ENCODE measurements at places on chromosomes 13 and 19.
A peak's percentile ranks its signal among the peaks of the same experiment; 100 is the strongest.

GRCh38 chr13:100694722-100695508 lies 20.3 kb upstream of the TMTC4 start:
- no peak for DNase-seq
- no peak overlapping the region for H3K4me3 ChIP-seq
- peaks cover 4% of the 10 kb centered on the region for H3K27me3 ChIP-seq
- no peak overlapping the region for H3K27ac ChIP-seq

- peaks cover 7% of the 10 kb centered on the region for H3K4me1 ChIP-seq
- H3K4me3 ChIP-seq, result no peak overlapping the region
- peaks cover 4% of the 10 kb centered on the region for H3K27me3 ChIP-seq
Measured at GRCh38 chr13:36418022-36418805, 14.1 kb upstream of the CCNA1 start.

DNA sequence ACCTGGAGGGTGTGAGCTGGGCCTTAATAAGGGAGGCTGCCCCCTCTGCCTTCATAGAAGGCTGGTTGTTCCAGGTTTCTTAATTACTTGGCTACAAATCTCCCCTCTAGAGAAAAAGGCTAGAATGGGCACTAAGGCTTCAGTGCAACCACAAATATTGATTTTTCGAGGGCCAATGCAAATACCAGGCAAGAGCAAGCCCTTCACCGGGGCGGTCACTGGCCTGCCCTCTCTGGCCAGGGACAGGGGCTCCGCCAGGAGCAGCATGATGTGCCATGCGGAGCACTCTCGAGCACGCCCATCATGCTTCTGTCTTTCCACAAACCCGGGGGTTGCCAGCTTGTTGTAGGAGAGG lies 127.8 kb upstream of the SPACA7 start:
- no peaks in the 10 kb centered on the region for H3K27me3 ChIP-seq
- no peak overlapping the region for H3K4me3 ChIP-seq
- no peak overlapping the region for H3K27ac ChIP-seq
- H3K4me1 ChIP-seq, result no peaks in the 10 kb centered on the region
- no peak for DNase-seq

GRCh38 chr13:51861723-51862300 lies at the start of gene CCDC70:
Gene CCDC70, plus strand, starts transcription at chr13:51861969. Its CDS starts 3,443 bp downstream, at chr13:51865412.
- no peak within 1 kb of the TSS for H3K27ac ChIP-seq
- H3K27me3 ChIP-seq, result no peaks in the 10 kb centered on the region
- H3K4me3 ChIP-seq, result no peak within 1 kb of the TSS

- H3K27ac ChIP-seq, result no peak overlapping the region
- no peaks in the 10 kb centered on the region for H3K36me3 ChIP-seq
- DNase-seq, result peak; percentile 22
- peaks cover 9% of the 10 kb centered on the region for H3K27me3 ChIP-seq
- no peak overlapping the region for H3K4me3 ChIP-seq
Measured at GRCh38 chr19:13557756-13558398, 51.6 kb upstream of the CACNA1A start.

DNA sequence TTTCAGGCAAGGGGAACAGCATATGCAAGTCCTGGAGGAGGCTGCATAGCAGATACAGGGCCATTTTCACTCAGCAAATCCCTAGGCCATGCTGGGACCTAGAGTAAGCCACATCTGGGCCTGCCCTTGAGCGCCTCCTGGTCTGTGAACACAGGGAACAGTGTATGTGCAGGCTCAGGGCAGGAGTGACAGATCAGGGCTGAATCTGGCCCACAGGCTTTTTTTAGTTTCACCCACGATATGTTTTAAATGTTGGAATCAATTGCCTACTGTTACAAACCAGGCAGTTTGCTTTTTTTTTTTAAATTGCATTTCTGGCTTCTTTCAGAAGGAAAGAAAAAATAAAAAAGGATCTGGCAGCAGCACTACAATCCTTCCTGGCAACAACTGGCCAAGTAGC lies 1.5 kb upstream of the TMEM145 start:
- H3K27ac ChIP-seq, result no peak overlapping the region
- H3K36me3 ChIP-seq, result no peaks in the 10 kb centered on the region
- H3K27me3 ChIP-seq, result peaks cover 40% of the 10 kb centered on the region
- no peak for DNase-seq
- peaks cover 14% of the 10 kb centered on the region for H3K4me1 ChIP-seq

- H3K4me3 ChIP-seq, result peak overlapping the region; percentile 66
- peaks cover 27% of the 10 kb centered on the region for H3K4me1 ChIP-seq
- DNase-seq, result no peak
- H3K27ac ChIP-seq, result no peak overlapping the region
- H3K36me3 ChIP-seq, result no peaks in the 10 kb centered on the region
Measured at GRCh38 chr19:17391371-17392151, 2.4 kb downstream of the CCDC194 start.

DNA sequence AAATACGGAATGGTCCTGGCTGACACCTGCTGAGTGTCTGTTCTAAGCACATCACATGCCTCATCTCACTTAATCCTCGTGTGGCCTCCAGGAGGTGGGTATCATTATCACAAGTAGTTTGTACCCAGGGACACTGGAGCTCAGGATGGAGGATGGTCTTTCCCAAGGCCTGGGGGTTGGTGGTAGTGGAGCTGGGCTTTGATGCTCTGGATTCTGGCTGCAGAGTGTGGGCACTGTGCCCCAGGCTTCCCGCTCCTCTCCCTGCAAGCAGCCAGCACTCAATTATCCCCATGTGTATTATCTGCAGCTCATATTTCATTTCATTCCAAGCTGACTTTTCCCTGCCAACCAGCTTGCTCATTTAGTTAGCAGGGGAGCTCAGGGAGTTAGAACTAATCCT lies 52.1 kb downstream of the SIAH3 start:
- no peak for DNase-seq
- H3K4me3 ChIP-seq, result no peak overlapping the region
- H3K27ac ChIP-seq, result no peak overlapping the region
- no peaks in the 10 kb centered on the region for H3K4me1 ChIP-seq
- H3K36me3 ChIP-seq, result no peaks in the 10 kb centered on the region

- H3K4me1 ChIP-seq, result peaks cover 13% of the 10 kb centered on the region
- no peaks in the 10 kb centered on the region for H3K36me3 ChIP-seq
- H3K27ac ChIP-seq, result no peak overlapping the region
Measured at GRCh38 chr13:77516342-77516789, 19.1 kb upstream of the SCEL start.

GRCh38 chr13:113489549-113490495 lies 689 bp downstream of the DCUN1D2 start:
- DNase-seq, result no peak
- H3K4me1 ChIP-seq, result peaks cover 24% of the 10 kb centered on the region
- no peaks in the 10 kb centered on the region for H3K27me3 ChIP-seq
- peak overlapping the region; percentile 82 for H3K4me3 ChIP-seq
- no peaks in the 10 kb centered on the region for H3K36me3 ChIP-seq

DNA sequence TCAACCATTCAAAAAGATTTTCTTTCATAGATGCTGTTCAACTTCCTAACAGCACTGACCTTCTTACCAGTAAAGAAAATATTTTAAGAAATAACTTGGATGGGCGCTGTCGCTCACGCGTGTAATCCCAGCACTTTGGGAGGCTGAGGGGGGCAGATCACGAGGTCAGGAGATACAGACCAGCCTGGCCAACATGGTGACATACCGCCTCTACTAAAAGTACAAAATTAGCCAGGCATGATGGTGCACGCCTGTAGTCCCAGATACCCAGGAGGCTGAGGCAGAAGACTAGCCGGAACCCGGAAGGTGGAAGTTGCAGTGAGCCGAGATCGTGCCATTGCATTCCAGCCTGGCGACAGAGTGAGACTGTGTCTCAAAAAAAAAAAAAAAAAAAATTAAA lies 865.7 kb upstream of the SLC10A2 start:
- no peak overlapping the region for H3K4me3 ChIP-seq
- no peaks in the 10 kb centered on the region for H3K36me3 ChIP-seq
- H3K27me3 ChIP-seq, result no peaks in the 10 kb centered on the region
- H3K27ac ChIP-seq, result no peak overlapping the region

DNA sequence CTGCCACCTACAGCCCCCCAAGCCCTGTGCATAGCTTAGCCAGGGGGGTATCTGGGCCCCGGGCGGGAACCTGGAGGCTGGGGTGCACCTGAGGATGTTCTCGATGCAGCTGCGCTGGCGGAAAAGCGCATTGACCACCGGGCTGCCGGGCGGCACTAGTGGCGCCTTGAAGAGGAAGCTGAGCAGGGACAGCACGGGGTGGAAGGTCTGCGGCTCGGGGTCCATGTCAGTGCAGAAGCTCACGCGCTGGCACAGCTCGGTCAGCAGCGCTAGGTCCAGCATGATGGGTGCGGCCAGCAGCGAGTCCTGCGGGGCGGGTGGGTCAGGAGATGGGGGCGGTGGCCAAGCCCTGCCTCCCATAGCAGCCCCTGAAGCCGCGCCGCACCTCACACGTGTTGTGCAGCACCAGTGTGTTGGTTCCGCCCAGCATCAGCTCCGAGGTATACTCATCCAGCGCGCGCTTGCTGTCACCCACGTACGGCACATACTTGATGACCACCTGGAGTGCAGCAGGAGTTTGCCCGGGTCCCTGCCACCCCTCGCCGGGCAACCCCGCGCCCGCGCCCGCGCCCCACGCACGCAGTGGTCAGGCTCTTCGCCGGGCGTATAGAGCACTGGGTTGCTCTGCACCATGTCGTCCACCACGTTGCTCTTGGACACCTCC lies 2.6 kb downstream of the ISYNA1 start:
- peaks cover 26% of the 10 kb centered on the region for H3K4me1 ChIP-seq
- H3K4me3 ChIP-seq, result no peak overlapping the region
- no peaks in the 10 kb centered on the region for H3K27me3 ChIP-seq
- no peak for DNase-seq

DNA sequence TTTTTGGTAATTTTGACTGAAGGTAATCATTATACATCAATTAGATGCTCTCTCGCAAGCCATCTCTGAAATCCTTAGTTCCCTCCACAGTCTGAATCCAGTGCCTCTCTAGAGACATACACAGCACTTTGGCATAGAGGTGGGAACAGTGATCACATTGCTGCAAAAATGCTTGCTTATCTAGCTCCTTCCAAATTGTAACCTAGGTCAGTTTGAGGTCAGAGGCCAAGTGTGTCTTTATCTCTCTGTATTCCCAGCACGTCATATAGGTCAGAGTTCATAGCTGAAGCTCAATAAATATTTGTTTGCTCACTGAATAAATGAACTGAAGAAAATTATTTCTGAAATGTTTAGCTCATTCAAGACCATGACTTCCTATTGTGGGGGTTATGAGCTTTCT lies 462.5 kb downstream of the DIAPH3 start:
- no peak overlapping the region for H3K27ac ChIP-seq
- no peaks in the 10 kb centered on the region for H3K36me3 ChIP-seq
- no peaks in the 10 kb centered on the region for H3K27me3 ChIP-seq
- no peaks in the 10 kb centered on the region for H3K4me1 ChIP-seq
- DNase-seq, result no peak

DNA sequence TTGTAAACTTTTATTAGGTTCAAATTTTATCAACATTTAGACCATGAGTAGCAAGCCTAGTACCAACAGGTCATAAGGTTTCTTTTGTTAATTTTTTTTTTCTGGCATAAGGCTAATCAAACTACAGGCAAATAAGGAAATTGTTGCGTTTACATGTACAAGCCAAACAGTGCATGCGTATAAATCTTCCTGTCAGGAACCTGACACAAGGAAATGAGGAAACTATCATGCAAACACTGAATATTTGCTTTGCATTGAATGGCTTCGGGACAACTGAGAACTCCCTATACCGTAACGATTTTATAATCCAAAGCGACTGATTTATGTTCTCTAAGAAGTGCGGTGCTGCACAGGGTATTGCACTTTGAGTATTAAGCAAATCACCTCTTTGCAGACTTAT lies 133.0 kb upstream of the TRPC4 start:
- no peaks in the 10 kb centered on the region for H3K36me3 ChIP-seq
- H3K4me1 ChIP-seq, result no peaks in the 10 kb centered on the region
- H3K27ac ChIP-seq, result no peak overlapping the region
- H3K4me3 ChIP-seq, result no peak overlapping the region

- H3K36me3 ChIP-seq, result no peaks in the 10 kb centered on the region
- H3K27me3 ChIP-seq, result no peaks in the 10 kb centered on the region
- DNase-seq, result peak; percentile 8
- peak overlapping the region; percentile 49 for H3K4me3 ChIP-seq
Measured at GRCh38 chr19:53037101-53038097, 7.1 kb upstream of the ERVV-2 start.

DNA sequence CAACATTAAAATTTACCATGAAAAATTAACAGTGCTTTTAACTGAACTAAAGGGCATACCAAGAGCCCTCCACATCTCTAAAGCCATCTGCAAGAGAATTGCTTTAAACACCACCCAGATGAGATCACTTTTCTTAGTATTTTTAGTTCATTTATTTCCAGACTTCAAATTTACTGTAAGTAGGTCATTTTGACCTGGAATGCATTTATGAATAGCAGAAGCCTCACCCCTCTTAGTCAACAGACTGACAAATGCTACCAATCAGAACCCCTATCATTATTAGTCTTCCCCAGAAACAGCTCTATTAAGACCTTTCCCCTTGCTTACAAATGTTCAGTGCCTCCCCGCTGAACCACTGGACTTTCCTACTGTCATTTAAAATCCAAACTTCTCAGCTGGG lies 27.3 kb downstream of the RUBCNL start:
- no peak for DNase-seq
- H3K4me3 ChIP-seq, result no peak overlapping the region
- peaks cover 92% of the 10 kb centered on the region for H3K36me3 ChIP-seq
- H3K27ac ChIP-seq, result no peak overlapping the region
- H3K4me1 ChIP-seq, result no peaks in the 10 kb centered on the region

GRCh38 chr13:40352802-40353562 lies 313.5 kb downstream of the FOXO1 start:
- H3K4me3 ChIP-seq, result no peak overlapping the region
- DNase-seq, result no peak

GRCh38 chr13:23087880-23088279 lies 92.9 kb upstream of the SGCG start:
- no peak overlapping the region for H3K4me3 ChIP-seq
- DNase-seq, result no peak
- H3K4me1 ChIP-seq, result no peaks in the 10 kb centered on the region
- H3K27ac ChIP-seq, result no peak overlapping the region

- no peaks in the 10 kb centered on the region for H3K36me3 ChIP-seq
- no peaks in the 10 kb centered on the region for H3K4me1 ChIP-seq
- H3K4me3 ChIP-seq, result no peak overlapping the region
- no peak for DNase-seq
- H3K27ac ChIP-seq, result no peak overlapping the region
- H3K27me3 ChIP-seq, result no peaks in the 10 kb centered on the region
Measured at GRCh38 chr13:97566907-97567306, 132.9 kb downstream of the RAP2A start.

- H3K27me3 ChIP-seq, result no peaks in the 10 kb centered on the region
- H3K36me3 ChIP-seq, result no peaks in the 10 kb centered on the region
- no peak for DNase-seq
- no peaks in the 10 kb centered on the region for H3K4me1 ChIP-seq
Measured at GRCh38 chr13:107994137-107994536, 221.2 kb downstream of the LIG4 start.
